ENCODE measurements at places on chromosomes 7 and 10. TPM values are rescaled to one million over a fixed set of nuclear protein-coding genes. Genes with fewer than 3 reads are reported as not detected.

OIT3 gene
- not detected for total RNA-seq

MCU gene
- total RNA-seq, result 49.2 TPM

TEX47 gene
- total RNA-seq, result not detected

PURB gene
- 16.7 TPM for total RNA-seq

MOGAT3 gene
- 195 TPM for total RNA-seq

CWF19L1 gene
- total RNA-seq, result 23.1 TPM

VAX1 gene
- total RNA-seq, result not detected

INA gene
- total RNA-seq, result 1.1 TPM

MALRD1 gene
- 357 TPM for total RNA-seq
